Caudate nucleus (tissue), 63 donors: ENCODE measurements at places on chromosomes 6 and 20.

- DNase-seq = no peak
Measured at GRCh38 chr6:119184008-119184648, 105.7 kb upstream of the FAM184A start.

DNA sequence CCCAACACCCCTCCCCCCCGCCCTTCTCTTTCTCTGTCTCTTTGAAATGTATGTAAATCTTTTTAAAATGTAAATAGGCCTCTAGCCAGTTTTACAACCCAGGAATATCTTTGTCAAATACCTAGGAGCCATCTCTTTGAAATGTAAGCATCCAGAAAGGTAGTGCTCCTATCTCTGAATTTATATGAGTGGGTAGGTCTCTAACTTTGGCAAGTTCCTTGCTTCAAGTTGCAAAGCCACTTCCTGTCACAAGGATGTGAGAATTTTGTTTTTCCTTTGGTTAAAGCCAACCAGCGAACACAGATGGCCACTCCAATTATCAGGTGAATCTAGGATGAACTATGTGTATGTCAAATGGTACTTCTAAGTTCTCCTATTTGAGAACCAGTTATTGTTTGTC lies 6.2 kb upstream of the DEFB132 start:
- DNase-seq = no peak

DNA sequence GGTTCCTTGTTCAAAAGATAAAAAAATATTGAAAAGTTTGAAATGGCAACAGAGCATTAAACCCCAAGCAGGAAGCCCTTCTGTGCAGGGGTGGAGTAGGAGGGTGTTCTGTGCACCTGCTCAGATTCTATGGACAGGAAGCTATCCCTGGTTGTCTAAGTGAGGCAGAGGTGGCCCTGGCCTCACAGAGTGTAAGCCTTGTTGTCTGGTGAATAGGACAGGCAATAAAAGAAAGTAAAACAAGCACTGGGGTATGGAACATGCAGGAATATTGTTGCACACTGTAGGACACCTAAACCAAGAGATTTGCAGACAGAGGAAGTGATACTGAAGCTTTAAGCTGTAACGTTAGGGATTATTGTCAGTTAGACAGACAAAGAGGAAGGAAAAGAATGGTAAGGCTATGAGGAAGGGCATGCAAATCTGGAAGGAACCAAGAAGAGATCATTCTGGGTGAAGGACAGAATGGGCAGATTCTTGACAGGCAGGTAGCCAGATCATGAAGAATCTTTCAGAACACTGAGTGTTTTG lies 66.8 kb downstream of the TBC1D7 start:
- DNase-seq = no peak

- DNase-seq = no peak
Measured at GRCh38 chr6:16473184-16473907, 235.0 kb downstream of the GMPR start.

GRCh38 chr20:38212806-38213606 lies 47.5 kb downstream of the KIAA1755 start:
- DNase-seq = no peak

DNA sequence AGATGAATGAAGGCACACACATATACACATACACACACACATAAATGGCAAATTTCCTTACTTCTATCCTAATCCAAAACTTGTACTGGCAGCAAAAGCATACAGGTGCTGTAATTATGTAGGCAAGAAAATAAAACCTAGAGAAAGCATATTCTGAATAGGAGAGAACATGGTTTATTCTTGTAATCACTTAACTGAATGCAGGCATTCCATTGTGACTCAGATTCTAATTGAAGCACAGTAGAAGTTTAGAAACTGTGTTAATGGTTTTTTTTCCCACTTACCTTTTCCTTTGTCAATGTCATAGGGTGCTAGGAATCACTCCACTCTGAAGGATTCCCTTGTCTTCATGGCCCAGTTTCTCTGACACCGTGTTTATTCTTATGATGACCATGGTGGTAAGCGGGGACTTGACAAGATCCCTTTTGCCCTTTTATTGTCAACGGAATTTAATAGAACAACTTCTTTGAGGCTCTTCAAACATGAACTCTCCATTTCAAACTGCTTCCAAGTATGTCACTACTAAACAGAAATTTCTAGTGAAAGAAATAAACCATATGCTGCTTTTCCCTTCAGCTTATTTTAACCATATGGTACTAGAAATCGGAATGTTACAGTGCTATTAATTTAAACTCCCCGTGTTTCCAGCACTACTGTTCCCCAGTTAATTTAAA lies 164.2 kb downstream of the OGFRL1 start:
- no peak for DNase-seq
